CD4-positive, alpha-beta T cell treated with Interleukin-15 for 1 hour (primary cell): ENCODE measurements at places on chromosomes 1 and 21.

DNA sequence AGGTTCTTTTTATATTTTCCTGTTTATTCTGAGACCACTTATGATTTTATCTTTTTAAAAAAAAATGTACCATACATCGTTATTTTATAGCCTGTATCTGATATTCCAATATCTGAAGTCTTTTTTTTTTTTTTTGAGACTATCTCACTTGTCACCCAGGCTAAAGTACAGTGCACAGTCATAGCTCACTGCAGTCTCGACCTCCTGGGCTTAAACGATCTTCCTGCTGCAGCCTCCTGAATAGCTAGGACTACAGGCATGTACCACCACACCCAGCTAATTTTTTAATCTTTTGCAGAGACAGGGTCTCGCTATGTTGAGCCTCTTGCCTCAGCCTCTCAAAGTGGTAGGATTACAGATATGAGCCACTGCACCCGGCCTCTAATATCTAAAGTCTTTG is 25.1 kb downstream of the BCAR3 start:
- DNase-seq = no peak

DNA sequence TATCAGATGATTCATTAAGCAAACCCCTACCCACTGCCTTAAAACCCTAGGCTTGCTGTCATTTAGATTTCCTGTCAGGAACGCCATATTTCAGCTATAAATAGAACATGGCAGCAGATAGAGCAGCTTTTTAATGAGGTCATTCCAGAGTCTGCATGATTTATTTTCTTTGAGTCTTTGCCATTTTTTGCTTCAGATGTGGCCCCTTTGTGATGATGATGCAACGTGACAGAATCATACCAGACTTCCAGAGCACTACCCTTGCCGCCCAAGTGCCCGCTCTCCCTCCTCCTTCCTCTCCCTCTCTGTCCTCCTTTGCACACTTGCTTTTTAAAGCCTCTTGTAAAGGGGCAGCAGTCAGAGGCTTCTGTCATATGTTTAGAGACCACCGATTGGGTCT is 55.5 kb upstream of the TRIM67 start:
- no peak for DNase-seq

GRCh38 chr1:221543529-221544120 is 198.3 kb downstream of the DUSP10 start:
- DNase-seq = no peak

DNA sequence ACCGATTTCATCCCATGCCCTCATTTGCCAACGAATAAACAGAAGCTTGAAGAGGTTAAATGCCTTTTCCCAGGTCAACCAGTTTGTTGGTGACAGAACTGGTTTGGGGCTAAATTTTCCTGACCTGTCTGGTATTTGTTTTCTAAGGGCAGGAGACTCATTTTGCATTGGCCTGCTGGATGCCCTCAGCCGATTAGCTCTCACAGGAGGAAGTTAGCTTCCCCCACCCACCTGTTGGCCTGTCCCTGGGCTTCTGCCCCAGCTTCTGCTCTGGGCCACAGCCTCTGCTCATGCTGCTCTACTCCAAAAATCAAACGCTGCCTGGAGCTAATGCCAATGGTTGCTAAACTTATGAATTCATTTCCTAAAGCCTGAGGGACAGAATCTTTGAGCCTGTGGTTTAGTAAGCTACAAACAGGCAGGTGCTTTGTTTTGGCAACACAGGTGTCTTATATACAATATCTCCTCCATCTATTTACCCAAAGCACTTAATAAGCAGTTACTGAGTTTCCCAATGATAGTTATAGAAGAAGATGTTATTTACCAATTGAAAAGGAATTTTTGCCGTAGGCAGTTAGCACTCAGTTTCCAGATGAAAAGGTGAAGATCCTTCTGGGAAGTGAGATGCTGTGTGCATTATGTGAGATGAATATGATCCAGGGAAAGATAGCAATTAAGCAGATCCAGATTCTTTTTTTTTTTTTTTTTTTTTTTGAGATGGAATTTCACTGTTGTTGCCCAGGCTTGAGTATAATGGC is 82.3 kb downstream of the TM2D1 start:
- DNase-seq = no peak

DNA sequence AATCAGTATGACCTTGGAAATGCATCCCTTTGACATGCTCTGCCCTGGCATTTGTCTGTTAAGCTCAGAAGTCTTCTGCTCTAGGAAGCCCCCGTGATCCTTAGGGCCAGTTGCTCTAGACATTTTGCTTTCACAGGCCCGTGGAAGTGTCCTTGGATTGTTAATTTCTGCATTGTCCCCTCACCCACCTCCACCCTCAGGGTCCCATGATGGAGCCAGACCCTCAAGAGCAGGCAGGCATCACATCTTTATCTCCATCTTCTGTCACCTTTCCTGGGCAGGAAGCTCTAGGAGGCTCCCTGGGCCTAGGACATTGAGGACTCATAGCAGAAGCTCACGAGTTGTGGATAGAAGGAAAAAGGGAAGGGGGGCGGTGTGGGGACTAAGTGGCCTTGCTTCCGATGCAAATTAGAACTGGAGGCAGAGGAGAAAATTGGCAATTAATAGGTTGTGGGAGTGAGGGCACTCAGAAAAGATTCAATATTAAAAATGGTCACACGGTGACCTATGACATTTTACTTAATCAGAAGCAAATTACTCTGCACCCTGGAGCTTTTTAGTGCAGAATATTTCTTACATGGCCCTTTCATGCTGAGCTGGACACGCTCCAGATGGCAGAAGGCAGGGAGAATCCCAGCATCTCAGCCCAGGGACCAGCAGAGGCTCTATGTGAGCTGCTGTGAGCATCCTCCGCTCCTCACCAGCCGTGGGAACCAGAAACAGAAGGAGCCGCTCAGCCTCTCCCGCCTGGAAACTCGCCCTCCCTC is 185.0 kb downstream of the MATN1 start:
- no peak for DNase-seq

GRCh38 chr1:150574260-150575071 is 4.9 kb downstream of the MCL1 start:
- no peak for DNase-seq

DNA sequence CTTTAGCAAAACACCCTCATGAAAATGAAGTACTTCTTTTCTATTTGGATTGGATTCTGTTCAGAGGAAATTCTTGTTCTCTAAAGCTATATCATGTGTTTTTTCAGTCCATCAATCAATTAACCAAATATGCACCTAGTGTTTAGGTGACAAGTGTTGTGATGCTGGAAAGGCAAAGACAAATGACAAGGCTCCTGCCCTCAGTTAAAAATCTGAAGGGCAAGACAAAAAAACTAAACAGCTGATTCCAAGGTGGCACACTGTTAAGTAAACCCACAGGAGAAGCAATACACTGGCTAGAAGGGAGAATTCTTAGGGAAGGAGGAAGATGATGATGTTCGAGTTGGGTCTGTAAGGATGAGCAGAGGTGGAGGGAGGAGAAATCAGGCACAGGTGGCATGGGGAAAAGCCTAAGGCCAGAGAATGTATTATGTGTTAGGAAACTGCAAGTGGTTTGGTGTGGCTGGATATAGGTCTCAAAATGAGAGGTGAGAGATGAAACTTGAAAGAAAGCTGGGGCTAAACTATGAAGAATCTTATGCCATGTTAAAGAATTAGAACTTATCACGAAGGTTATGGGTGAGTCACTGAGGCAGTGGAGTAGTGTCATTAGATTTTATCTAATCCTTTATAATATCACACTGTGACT is 51.8 kb upstream of the GFI1 start:
- DNase-seq = no peak

GRCh38 chr1:150012611-150013010 is 2.1 kb upstream of the OTUD7B start:
- no peak for DNase-seq

DNA sequence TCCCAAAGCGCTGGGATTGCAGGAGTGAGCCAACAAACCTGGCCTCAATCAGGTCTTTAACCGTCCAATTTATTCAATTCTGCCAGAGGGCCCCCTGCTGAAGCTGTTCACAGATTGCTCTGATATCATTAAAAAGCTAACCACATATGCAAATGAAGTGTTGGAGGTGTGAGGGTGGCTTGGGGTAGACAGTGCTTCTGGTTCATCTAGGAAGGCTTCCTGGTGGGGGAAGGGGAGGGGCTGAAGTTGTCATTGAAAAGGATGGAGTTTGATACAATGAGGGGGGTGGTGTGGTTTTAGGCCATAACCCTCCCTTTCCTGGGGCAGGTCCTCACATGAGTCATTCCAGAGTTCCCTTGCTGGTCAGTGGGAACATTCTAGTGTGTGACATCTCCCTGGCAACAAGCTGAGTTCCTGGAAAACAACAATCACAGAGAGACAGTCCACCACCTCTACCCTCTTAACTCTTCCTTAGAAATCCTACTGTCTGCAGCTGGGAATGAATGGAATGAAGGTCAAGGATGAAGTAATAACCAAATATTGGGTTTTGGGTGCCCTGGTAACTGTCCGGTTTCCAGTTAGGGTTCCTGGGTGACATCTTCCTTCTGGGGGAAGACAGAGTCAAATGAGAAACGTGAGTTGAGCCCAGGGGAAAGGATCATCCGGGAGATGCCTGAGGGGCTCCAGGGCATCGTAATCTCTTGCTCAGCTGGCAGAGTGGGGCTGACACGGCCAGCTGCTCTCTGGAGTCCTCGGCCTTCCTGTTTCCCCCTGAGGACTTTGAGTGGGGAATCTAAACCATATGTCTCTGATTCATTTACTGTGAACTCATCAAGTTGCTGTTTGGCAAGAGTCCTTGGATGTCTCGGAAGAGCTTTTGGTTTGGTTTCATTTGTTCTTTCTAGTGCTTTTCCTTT is 32.2 kb downstream of the BATF3 start:
- peak; percentile 64 for DNase-seq

DNA sequence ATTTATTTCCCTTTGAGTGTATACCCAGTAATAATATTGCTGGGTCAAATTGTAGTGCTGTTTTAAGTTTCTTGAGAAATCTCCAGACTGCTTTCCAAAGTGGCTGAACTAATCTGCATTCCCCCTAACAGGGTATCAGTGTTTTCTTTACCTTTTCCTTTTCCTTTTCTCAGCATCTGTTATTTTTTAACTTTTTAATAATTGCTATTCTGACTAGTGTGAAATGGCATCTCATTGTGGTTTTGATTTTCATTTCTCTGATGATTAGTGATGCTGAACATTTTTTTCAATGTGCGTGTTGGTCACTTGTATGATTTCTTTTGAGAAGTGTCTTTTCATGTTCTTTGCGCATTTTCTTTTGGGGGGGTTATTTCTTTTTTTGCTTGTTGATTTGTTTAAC is 374.9 kb upstream of the BRINP3 start:
- DNase-seq = no peak

DNA sequence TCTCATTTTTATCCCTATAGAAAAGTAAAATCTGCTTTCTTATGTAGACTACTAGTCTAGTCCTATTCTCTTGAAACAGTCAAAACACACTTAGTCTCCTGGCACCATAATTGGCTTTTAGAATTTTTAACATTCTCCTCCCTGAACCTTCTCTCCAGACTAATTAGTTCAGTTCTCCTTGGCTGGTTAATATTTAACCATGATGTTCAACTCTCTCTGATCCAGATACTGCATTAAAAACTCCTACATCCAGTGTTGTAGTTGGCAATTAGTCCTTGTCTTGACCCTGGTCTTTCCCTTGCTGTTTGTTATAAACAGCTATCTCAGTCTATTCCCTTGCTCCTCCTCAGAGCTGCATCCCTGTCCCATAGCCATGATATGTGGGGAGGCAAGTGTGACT is 422.9 kb upstream of the BEND5 start:
- DNase-seq = no peak

- DNase-seq = no peak
Observed at GRCh38 chr1:107689159-107689558, 275.8 kb downstream of the VAV3 start.
